ENCODE measurements at places on chromosomes 16 and 17. TPM values are rescaled to one million over a fixed set of nuclear protein-coding genes. Genes with fewer than 3 reads are reported as not detected.

YBX2 gene
- total RNA-seq = 1.3 TPM

KCNJ18 gene
- total RNA-seq = not detected

ODAD4 gene
- total RNA-seq = 3.4 TPM

METTL16 gene
- total RNA-seq = 22.6 TPM

CX3CL1 gene
- total RNA-seq = not detected

TBC1D3E gene
- total RNA-seq = not detected

TMIGD1 gene
- not detected for total RNA-seq

PABPN1L gene
- 3.9 TPM for total RNA-seq
